Cardiac muscle cell (in vitro differentiated cells and primary cell): ENCODE measurements at places on chromosomes 4 and X.

DNA sequence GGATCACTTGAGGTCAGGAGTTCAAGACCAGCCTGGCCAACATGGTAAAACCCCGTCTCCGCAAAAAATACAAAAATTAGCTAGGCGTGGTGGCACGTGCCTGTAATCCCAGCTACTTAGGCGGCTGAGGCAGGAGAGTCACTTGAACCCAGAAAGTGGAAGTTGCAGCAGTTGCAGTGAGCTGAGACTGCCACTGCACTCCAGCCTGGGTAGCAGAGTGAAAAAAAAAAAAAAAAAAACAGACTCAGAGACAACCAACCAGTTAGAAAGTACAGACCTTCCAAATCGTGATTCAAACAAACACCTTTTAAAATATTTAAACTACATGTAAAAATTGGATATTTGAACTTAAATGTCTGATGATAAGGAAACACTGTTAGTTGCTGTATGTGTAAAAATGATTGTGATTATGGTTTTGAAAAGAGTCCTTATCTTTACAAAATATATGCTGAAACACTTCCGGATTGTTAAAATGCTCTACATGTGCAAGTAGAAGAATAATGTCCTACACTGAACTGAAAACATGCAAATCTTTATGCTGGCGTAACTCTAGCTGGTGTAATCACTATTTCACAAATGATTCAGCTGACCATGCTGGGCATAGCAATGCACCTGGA, 37.8 kb downstream of the SH3KBP1 start:
- peak; percentile 27 for DNase-seq

DNA sequence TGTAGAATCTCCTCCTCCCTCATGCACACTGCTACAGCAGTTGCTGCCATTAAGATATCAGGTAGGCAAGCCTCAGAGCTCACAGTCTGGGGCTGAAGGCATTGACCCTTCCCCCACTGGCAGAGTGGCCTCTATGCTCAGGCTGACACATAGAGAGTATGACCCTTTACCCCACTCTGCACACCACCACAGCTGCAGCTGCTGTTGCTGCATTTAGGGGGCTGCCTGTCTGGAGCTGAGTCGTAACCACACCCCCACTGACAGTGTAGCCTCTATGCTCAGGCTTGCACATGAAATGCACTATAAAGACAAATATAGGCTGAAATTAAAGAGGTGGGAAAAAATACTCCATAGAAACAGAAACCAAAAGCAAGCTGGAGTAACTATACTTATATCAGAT, 289.3 kb upstream of the PABPC4L start:
- DNase-seq: no peak

- peak; percentile 68 for DNase-seq
These were observed at the start of gene ELF4 for GRCh38 chrX:130110379-130111219. Gene ELF4, minus strand, starts transcription at chrX:130110497. Its CDS starts 29,167 bp downstream, at chrX:130081330.

DNA sequence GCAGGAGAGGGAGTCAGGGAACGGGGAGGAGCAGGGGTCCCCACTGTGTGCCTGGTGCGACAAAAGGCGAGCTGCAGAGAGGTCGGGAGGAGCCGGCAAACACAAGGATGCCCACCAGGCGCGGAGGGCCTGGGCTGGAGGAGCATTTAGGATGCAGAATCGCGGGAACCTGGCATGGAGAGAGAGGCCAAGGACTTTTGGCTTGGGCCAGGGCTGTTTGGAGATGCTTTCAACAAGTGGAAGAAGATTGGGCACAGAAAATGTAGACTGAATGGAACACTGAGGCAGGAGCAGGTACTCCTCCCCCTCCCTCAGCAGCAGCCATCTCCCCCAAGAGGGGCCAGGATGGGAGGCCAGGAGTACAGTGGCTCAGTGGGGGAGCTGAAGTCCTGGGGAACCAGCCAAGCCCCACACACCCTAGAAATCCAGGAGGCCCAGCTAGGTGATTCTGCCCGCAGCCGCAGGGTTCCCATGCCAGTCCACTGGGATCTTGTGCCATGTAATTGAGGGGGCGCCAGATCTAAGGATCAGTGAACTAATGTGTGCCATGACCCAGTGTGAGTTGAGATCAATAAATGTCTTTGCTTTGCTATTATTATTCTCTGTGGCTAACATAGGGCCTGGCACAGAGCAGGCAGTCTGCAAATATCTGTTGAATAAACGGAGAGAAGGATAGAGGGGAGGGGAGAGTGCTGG, 1.1 kb upstream of the ABLIM2 start:
- no peak for DNase-seq

DNA sequence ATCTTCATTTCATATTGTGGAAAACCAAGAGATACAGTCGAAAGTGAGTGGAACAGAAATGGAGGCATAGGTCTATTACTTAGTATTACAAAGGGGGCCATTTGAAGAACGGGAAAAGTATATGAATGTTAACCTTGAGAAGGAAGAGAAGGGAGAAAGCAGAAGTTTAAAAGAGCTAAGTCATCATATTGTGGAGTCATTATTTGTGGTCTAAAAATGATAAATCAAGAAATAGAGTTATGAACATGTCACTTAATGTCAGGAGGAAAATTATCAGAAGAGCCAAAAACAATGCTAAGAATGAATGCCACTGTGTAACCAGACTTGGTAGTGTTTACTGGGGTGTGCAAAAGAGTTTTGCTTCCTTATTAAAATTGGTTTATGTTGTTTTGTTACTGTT, 589.5 kb upstream of the LCORL start:
- no peak for DNase-seq

DNA sequence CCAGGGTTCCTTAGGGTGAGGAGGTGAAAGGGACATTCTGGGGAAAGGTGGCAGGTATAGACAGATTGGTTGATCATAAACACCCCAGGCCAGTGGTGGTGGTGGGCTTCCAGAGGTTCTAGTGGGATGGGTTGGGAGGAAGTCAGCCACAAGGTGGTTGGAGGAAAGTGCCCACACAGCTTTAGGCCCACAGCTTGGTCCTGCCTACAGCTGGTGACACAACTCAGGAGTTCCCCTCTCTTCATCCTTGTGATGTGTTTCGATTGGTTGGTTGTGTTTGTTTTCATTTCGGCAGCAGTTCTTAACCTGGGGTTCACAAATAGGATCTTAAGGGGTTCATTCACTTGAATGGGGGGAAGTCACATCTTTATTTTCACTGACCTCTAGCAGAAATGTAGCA, 157.0 kb downstream of the TMEM164 start:
- DNase-seq: no peak

- no peak for DNase-seq
These were observed 352.5 kb upstream of the PITX2 start for GRCh38 chr4:110975338-110975737.

DNA sequence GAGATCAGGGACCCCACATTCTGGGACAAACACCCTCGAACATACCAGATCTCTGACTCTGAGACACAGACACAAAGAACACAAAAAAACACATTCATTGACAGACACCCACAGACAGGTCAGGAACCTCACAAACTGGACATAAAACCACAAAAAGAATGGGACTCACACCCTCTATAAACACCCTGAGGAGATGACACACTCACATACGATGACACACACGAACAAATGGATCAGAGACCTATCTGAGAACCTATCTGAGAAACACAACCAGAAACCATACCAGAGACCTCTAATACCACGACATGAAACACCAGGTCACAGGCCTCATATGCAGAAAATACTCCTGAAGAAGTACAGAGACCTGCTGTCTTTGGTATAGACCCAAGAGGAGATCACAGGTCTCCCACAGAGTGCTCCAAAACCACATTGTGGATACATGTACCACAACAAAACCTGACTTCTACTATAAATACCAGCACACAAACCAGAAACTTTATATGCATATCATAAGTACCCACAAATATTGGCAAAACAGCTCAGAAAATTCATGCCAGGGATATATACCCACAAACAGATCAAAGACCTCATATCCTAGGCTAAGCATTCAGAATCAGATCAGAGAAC, 19.5 kb downstream of the SUV39H1 start:
- DNase-seq: no peak

- DNase-seq: no peak
These were observed 12.9 kb downstream of the TMEM131L start for GRCh38 chr4:153479101-153479500.
